Glomerular endothelial cell (primary cell): ENCODE measurements at places on chromosomes 16 and 17.
A peak's percentile ranks its signal among the peaks of the same experiment; 100 is the strongest.

DNA sequence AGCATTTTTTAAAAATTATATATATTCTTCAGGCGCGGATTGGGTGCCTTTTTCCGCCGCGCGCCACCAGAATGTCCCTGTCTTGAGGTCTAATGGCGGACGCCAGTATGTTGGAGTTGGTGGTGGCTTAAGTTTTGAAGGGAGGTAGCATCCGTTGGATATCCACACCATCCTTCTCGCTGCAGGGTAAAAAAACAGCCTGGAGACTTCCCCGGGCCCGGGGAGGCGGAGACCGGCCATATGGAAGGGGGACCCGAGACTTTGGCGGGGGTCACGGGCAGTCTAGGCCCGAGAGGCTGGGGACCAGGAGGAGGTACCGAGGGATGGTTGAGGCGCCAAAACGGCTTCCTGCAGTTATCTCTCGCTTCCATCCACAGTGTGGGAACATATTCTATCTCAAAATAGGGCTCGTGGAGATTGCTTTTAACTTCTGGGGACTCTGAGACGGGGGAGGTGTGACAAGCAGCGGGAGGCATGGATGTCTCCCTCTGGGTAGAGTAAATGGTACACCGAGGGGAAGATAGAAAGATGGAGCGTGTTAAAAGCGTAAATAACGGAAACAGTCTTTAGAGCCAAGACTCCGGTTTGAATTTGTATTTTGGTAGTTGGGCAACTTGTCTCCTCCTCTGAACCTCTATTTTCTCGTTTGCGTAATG lies at the start of gene SF3B3:
TSS of gene SF3B3 (plus strand) at position 74 of the 656 bp plus-strand sequence. CDS start 2,841 bp downstream, outside the sequence.
- no peak for DNase-seq

DNA sequence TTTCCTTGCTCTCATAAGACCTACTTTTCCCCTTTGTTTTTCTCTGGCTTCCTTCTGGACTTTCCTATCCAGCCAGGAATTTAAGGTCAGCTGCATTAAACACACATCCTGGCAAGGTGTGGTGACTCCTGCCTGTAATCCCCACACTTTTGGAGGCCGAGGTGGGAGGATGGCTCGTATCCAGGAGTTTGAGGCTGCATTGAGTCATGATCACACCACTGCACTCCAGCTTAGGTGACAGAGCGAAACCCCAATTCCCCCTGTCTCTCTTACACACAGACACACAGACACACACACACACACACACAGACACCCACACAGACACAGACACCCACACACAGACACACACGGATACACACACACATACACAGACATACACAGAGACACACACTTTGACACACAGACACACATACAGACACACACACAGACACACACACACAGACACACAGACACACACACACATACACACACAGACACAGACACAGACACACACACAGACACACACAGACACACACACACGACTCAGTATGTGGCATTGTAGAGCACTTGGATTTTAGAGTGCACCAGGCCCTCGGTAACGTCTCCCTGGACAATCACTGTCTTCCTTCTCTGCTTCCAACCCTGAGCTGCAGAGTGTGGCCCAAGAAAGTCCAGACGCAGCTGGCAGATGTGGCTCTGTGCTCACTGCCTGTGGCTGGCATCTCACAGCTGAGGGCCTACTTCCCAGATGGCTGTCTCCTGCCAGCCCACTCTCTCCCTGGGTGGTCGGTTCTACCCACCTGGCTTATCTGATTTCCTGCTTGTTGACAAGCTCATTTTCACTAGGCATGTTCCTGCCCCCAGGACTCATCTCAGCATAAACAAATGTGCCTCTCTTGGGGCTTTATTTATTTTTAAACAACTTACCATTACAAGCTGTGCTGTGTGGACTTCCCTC lies 39.0 kb downstream of the NLRP1 start:
- DNase-seq = no peak

- DNase-seq = no peak
Observed at GRCh38 chr16:89025636-89026035, 48.6 kb upstream of the CBFA2T3 start.

DNA sequence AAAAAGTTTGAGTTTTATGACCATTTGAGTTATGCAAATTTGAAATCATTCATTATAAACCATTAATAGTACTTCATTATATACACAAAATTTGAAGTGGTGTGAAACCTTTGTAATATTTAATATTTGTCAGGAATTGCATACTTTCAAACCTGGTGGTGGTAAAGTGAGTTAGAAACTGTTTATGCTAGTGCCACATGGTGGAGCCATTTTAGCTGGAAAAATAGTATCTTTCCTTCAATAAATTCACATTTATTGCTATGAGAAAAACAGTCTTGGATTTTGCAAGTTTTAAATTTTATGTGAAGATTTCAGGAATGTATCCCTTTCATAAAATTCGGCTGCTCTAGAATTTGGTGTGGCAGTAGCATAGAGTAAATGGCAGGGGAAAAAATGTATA lies 7.3 kb upstream of the BLMH start:
- DNase-seq = no peak

- DNase-seq = no peak
Observed at GRCh38 chr17:68446626-68447041, 10.7 kb downstream of the WIPI1 start.

GRCh38 chr17:17096438-17097178 lies 54.4 kb downstream of the MPRIP start:
- DNase-seq = no peak

DNA sequence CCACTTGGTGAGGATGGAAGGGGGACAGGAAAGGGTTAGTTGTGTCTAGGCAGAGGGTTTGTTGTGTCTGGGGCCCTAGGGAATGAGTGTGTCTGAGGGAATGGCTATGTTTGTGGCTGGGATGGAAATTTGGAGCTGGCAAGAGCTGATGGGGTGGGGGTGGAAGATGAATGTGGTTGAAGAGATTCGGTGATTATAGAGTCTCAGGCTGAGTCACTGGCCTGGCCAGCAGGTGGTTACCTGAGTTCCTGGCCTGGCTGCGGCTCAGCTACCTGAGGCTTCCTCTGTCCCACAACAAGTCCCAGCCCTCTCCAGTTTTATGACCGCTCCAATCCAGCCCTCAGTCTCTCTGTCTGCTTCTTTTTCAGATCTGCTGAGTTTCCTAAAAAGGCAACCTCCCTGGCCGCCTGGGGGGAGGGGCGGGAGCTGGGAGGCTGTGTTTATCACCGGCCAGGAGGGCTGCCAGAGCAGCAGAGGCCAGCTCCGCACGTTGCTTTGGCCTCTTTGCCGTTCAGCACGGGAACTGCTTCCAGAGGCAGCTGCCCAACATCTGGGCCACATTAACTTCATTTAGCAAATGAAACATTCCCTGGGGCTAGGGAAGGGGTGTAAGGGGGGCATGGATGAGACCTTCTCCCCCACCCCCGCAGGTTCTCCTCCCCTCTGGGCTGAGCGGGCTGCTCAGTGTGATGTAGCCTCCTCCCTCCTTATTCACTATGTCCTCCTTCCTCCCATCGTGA lies 21.8 kb downstream of the ITGB3 start:
- DNase-seq = no peak

DNA sequence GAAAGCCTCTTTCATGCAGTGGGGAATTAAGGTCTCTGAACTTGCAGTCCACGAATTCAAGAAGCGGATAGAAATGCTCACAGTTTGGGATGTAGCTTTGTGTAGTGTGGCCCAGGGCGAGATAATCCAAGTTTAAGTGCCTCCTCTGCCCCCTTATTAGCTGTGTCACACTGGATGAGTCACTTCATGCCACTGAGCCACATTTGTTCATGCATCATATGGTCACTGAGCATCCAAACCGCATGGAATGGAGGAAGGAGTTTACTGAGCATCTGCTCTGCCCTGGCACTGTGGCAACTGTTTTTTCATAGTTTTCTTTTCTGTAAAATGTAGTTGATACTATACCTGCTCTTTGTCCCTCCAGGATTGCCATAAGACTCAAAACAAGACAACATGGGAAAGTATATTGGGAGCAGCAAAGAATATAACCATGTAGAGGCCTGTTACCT lies 15.1 kb upstream of the DHX8 start:
- no peak for DNase-seq

DNA sequence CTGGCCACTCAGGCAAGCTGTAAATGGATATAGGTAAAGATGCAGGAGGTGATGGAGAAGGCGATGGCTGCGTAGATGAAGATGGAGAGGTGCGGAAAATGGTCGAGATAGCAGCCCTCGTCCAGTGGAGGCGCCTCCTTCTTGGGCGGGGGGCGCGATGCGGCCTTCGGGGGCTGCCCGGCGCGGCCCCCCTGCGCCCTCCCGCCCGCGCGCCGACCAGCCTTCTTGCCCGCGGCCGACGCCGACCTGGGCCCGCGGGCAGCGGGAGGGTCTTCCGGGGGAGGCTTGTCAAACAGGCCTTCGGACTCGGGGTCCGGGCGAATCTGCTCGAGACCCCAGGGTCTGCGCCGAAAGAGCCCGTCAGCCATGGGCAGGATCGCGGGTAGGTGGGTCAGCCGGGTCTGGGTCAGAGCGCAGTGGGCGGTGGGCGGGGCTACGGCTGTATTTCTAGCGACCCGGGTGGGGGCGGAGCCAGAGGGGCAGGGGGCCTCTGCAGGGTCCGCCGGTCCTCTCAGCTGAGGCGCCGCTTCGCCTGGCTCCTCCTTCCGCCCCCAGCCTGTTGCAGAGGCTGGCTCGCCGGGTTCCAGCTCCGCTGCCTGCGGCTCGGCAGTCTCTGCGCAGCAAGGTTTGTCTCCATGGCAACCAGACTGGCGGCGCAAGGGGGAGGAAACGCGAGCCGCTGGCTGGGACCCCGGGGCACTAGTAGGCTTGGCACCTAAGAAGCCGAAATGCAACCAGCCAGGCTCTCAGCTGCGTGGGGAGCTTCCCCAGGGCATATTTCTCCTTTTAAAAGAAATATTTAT lies 14.4 kb downstream of the MIS12 start:
- DNase-seq = no peak

DNA sequence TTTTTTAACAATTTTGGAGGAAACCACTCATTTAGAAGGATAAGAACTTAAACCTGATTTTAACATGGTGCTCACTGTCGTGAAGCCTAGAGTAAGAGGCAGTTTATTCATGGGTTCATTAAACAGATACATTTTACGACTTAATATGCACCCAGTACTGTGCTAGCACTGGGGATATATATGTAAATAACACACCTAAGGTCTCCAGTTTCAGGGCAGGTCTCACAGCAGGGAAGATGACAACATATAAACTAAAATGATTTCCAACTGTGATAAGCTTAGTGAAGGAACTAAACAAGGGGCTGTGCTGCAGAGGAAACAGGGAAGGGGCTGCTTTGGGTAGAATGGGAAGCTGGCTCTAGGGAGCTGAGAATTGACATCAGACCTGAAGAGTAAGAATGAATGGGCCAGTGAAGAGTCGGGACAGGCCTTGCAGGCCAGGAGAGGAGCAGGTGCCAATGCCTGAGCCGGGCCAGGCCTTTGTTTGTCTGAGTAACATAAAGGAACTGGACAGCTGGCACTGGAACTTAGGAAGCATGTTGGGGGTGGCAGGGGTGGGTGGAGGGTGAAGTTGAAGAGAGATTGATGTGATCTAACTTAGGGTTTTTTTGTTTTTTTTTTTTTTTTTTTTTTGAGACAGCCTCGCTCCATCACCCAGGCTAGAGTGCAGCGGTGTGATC lies 12.1 kb downstream of the NT5M start:
- no peak for DNase-seq

- no peak for DNase-seq
Observed at GRCh38 chr17:14935139-14935841, 329.8 kb downstream of the PMP22 start.

- DNase-seq = peak; percentile 89
Observed at GRCh38 chr17:63406689-63407330, 39.3 kb downstream of the CYB561 start.

GRCh38 chr17:36824678-36825101 lies 112.6 kb upstream of the LHX1 start:
- DNase-seq = no peak

- DNase-seq = no peak
Observed at GRCh38 chr16:12449374-12449773, 354.3 kb downstream of the CPPED1 start.

DNA sequence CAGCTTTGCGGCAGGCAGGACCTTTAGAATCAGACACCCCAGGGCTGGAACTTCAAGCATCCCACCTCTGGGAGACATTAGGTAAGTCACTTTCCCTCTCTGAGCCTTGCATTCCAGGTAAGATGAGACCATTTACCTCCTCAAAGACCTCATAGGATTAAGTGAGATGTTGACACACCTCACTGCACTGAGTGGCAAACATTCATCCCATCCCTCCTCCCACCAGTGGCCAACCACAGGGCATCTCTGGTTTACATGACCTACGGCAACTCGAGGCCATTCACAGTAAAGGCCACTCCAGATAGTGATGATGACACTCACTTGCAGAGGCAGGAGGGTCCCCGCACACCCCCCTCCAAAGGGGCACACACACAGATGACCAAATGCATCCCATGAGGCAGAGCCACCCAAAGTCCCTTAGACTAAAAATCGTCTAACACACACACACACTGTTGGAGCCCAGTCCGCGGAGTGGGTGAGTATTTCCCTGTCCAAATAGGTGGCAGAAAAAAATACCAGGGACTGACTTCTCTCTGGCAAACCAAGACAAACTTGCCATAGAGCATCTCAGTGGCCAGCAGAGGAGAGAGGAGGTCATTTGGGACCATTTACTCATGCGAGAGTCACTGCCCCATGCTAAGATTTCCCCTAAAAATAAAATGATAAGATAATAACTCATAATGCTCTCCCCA lies 454.9 kb downstream of the SOX9 start:
- no peak for DNase-seq

DNA sequence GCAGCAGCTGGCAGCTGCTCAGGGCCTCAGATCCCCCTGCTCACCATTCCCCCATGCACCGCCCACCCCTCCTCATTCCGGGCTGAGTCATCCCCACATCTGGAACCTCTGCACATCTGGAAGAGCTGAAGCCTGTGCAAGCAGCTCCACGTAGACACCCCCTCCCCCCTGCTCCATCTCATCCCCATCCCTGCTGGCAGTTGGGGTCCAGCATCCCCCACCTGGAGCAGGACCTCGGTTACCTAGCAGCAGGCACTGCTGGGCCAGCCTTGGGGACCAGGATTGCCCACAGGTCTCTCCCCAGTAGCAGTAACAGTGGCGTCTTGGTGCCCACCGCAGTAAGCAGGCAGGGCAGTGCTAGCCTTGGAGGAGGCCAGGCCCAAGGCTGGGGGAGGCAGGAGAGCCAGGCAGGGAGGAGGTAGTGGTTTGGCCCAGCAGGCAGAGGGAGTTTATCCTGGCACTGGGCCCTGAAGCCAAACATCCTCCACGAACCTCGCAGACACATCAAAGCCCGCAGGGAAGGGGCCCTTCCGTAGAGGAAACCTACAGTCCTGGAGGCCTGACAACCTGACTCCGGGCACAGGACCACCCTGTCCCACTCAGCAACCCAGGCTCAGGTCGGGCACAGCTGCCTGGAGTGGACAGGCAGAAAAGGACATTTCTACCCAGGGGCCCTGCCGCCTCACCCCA lies 7.7 kb upstream of the TMEM92 start:
- no peak for DNase-seq

DNA sequence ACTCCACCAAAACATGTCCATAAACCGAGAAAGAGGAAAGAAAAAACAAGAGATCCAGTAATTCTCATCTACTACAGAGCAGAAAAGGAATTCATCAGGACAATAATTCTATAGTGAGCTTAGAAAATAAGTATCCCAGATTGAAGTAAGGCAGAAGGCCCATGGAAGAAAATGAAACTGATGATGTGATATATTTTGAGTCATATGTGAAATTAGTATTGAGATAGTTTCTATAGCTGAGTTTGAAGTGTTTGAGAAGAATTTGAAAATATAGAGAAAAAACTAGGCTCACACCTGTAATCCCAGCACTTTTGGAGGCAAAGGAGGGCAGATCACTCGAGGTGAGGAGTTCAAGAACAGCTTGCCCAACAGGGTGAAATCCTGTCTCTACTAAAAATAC lies 19.7 kb downstream of the LUC7L3 start:
- DNase-seq = no peak
